Esophagus squamous epithelium (tissue), 5 donors: ENCODE measurements at places on chromosomes 6 and 20. TPM values are rescaled to one million over a fixed set of nuclear protein-coding genes. Genes with fewer than 3 reads are reported as not detected.

Gene CLDN20
- total RNA-seq: 0.19 TPM

Gene HRH3
- not detected for total RNA-seq

DNA sequence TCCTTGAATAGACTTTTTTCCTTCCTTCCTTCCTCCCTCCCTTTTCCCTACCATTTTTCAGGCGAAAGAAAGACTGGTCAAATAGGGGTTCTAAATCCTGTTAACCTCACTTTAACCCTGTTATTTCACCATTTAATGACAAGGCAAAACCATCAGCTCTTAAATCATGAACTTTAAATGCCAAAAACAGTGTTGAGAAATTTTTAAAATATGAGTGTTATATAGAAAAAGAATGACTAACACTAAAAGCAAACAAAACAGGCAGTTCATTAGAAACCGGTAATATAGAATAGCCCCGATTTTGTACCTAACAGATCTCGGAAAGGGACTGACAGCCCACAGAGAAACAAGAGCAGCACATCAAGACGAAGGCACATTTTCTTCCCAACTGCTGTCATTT lies 57.4 kb upstream of the CEP85L start:
- H3K36me3 ChIP-seq: no peaks in the 10 kb centered on the region
- H3K4me3 ChIP-seq: peak overlapping the region; percentile 35
- peak overlapping the region; percentile 66 for H3K27ac ChIP-seq

Gene LY6G6D
- not detected for total RNA-seq

GRCh38 chr6:39254999-39255535 lies 25.8 kb upstream of the KCNK5 start:
- H3K27me3 ChIP-seq: no peaks in the 10 kb centered on the region
- no peak overlapping the region for H3K4me3 ChIP-seq
- no peaks in the 10 kb centered on the region for H3K36me3 ChIP-seq

- no peak overlapping the region for H3K27ac ChIP-seq
- DNase-seq: no peak
- H3K4me3 ChIP-seq: no peak overlapping the region
- no peaks in the 10 kb centered on the region for H3K4me1 ChIP-seq
Measured at GRCh38 chr6:43983632-43984031, 143.6 kb downstream of the MRPL14 start.

Gene ARID1B
- total RNA-seq: 103 TPM

DNA sequence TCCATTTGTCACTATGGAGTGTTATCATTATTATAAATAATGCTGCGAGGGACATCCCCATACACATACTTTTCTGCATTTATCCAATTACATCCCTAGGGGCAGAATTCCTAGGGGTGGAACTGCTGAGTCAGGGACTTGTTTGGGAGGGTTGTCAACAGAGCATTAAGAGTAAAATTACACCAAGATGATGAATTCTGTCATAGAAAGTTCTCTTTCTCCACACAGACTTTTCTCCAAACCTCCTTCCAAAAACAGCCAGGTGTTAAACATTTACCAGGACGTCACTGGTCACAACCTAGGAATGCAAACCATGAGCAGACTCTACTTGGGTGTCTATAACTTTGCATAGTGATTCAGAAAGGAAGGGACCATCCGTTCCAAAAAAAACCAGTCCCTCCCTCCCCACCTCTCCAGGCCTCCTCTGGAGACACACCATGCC lies 95.5 kb downstream of the PRND start:
- H3K27me3 ChIP-seq: no peaks in the 10 kb centered on the region
- H3K36me3 ChIP-seq: no peaks in the 10 kb centered on the region
- no peak overlapping the region for H3K4me3 ChIP-seq
- peaks cover 64% of the 10 kb centered on the region for H3K4me1 ChIP-seq
- DNase-seq: no peak

DNA sequence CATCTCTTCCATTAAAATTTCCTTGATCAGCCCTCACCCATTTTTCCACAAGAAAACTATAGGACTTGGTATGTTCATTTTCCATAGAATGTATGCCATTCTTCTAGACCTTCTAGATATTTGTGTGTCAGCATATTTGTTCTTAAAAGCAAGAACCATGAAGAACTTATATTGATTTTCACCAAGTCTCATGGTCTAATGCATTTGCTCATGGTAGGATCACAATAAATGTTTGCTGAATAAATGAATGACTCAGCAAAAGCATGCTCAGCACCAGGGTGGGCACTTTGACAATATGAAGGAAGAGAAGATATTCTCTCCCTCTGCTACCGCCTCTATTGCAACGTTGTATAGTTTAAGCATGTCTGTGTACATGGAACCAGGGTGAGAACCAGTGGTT lies 805.5 kb upstream of the SLC35B3 start:
- DNase-seq: no peak
- H3K27me3 ChIP-seq: no peaks in the 10 kb centered on the region
- no peaks in the 10 kb centered on the region for H3K4me1 ChIP-seq
- H3K36me3 ChIP-seq: no peaks in the 10 kb centered on the region
- H3K27ac ChIP-seq: no peak overlapping the region

DNA sequence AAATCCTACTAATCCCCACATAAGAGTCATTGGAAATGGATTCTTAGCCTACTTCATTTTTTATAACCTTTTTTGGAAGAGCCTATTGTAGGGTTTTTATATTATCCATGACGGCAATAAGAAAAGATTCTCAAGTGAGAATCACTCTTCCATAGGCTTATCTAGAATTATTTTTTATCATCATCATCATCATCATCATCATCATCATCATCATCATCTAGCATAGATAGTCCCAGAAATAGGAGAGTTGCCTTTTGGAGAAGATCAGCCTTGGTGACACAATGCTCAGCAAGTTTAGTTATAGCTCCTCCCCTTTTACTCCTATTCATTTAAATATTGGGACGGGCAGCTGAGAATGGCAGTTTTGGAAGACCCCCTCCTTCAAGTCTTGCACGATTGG lies 359.1 kb upstream of the SLC35B3 start:
- no peak overlapping the region for H3K27ac ChIP-seq
- H3K27me3 ChIP-seq: no peaks in the 10 kb centered on the region
- no peak overlapping the region for H3K4me3 ChIP-seq
- H3K4me1 ChIP-seq: no peaks in the 10 kb centered on the region

DNA sequence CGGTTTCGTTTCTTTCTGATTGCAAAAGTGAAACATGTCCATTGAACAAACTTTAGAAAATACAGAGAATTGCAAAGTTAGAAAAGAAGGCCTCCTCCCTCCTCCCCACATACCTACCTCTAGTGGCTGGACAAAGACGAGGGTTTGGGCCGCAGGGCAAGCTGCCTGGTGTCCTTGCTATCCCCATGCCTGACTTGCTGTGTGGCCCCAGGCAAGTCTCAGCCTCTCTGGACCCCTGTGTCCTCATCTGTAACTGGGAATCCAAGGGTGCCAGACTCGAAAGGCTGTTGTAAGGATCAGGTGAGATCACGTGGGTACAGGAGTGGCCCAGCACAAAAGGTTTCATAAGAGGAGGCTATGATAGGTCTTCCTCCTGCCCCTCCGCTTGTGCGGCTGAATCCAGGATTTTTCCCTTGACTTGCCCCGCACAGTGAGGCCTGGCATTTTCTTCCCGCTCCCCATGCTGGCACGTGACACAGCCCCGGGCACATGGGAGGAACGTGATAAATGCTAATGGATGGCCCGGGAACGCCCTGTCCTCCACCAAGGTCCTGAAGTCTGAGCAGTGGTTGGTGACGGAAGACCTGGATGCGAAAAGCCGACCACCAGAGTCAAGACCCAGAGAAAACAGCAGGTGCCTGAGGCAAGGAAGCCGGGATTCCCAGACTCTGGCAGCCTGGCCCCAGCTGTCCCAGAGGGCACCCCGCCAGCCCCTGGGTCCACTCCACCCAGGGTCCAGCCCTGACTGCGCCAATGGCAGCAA lies 55.8 kb downstream of the UBE2V1 start:
- no peak overlapping the region for H3K4me3 ChIP-seq
- H3K27ac ChIP-seq: no peak overlapping the region
- H3K36me3 ChIP-seq: no peaks in the 10 kb centered on the region
- no peaks in the 10 kb centered on the region for H3K27me3 ChIP-seq
- peaks cover 9% of the 10 kb centered on the region for H3K4me1 ChIP-seq

Gene RIMS4
- not detected for total RNA-seq

Gene REM1
- 1.3 TPM for total RNA-seq

GRCh38 chr20:52420805-52421204 lies 229.2 kb upstream of the ZFP64 start:
- H3K27ac ChIP-seq: no peak overlapping the region
- no peak for DNase-seq
- no peaks in the 10 kb centered on the region for H3K27me3 ChIP-seq
- H3K4me1 ChIP-seq: no peaks in the 10 kb centered on the region

Gene SOX18
- 3.8 TPM for total RNA-seq

Gene CST5
- total RNA-seq: not detected

DNA sequence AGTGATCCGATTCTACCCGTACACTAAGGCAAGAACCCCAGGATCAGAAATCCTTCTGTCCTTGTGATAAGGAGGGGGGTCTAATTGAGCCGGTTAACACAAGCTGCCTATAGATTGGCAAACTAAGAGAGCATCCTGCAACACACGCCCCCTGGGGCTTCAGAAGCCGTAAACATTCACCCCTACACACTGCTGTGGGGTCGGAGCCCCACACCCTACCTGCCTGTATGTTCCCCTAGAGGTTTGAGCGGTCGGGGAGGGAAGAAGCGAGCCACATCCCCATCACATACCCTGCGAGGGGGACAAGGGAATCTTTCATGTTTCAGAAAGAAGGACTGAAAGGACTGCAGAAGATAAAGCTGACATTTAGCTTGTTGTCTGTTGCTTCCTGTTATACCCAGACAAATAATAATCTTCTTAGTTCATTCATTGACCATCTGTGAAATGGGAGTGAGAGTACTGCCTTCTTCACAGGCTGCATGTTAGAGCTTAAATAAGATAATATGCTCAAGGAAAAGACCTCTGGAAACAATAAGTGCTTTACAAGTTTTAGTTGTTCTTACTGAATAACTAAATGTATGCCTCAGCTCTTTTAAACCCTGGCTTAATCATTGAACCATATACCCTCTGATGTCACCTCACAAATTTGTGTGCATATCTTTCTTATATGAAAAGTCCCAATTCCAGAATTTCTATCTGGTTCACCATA lies 74.2 kb upstream of the RNF217 start:
- no peak overlapping the region for H3K4me3 ChIP-seq
- H3K27ac ChIP-seq: no peak overlapping the region
- H3K4me1 ChIP-seq: no peaks in the 10 kb centered on the region
- DNase-seq: no peak
- no peaks in the 10 kb centered on the region for H3K36me3 ChIP-seq

Gene RSPO3
- total RNA-seq: 7.2 TPM

DNA sequence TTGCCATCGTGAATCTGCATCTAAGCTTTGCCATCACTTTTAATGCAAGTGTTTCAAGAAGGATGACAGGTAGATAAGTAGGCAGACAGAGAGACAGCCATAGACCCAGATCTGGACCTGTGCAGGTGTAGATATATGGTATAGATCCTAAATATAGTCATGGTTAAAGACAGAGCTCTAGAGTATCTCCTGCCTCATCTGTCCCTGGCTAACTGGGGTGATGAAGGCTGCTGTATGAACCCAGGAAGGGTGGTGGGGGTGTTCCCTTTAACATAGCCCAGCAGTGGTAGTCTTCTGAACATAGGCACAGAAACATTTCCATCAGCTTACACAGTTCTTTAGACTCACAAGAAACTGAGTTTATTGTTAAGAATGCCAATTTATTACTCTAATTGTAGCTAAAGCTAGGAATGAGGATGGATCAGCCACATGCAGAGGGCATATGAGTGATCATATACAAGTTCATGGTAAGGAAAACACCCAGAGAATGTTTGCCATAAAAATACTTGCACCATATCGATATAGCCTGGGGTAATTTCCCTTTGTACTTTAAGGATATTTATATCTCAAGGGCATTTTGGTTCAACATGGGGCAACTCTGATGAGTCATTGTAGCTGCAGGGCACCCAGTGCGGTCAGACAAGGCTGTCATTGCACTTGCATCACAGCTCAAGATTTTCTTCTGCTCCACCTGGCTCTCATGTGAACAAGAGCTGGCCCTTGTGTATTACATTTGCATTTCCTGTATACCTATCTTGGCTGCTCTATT lies 587.2 kb downstream of the EPM2A start:
- no peaks in the 10 kb centered on the region for H3K4me1 ChIP-seq
- H3K27ac ChIP-seq: no peak overlapping the region
- H3K27me3 ChIP-seq: no peaks in the 10 kb centered on the region
- no peaks in the 10 kb centered on the region for H3K36me3 ChIP-seq
- no peak for DNase-seq

- no peaks in the 10 kb centered on the region for H3K27me3 ChIP-seq
- H3K4me1 ChIP-seq: peaks cover 7% of the 10 kb centered on the region
- H3K36me3 ChIP-seq: no peaks in the 10 kb centered on the region
- no peak overlapping the region for H3K4me3 ChIP-seq
- no peak for DNase-seq
Measured at GRCh38 chr20:63819224-63819921, 11.7 kb downstream of the ZBTB46 start.

DNA sequence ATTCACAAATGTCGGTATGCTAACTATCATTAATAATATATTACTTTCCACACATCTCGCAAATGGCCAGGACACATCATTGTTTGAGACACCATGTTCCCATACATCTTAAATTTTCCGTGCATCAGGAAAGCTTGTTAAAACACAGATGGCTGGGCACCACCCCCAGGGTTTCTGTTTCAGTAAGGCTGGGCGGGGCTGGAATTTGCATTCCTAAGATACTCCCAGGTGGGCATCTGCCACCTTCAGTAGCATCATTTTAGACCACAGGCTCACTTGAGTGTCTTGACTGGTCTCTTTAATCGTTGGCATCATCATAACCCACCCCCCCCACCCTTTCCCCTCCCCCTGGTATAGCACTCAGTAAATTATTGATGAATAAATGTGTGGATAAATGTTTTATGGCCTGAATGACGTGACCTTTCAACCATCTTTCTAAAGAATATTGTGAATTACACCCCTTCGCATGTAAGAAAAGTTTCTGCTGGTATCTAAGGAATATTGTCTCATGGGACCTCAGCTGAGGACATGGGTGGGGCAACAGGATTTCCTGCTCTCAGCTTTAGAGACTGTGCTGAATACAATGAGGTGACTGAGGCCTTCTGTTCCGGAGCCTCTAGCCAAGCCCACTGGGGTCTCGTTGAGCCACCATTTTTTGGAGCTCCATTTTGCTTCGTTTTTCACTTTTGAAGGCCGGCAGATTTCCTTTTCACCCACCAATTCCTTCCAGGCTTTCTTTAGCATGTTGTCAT lies 124.1 kb upstream of the NEDD9 start:
- H3K27ac ChIP-seq: peak overlapping the region; percentile 86
- H3K36me3 ChIP-seq: no peaks in the 10 kb centered on the region
- DNase-seq: no peak
- no peaks in the 10 kb centered on the region for H3K27me3 ChIP-seq
- H3K4me3 ChIP-seq: no peak overlapping the region

- no peaks in the 10 kb centered on the region for H3K4me1 ChIP-seq
- no peaks in the 10 kb centered on the region for H3K36me3 ChIP-seq
- H3K27ac ChIP-seq: no peak overlapping the region
- H3K4me3 ChIP-seq: no peak overlapping the region
Measured at GRCh38 chr6:150567380-150567779, 32.3 kb upstream of the PLEKHG1 start.

GRCh38 chr20:52083627-52084232 lies 107.8 kb downstream of the ZFP64 start:
- no peak overlapping the region for H3K4me3 ChIP-seq
- DNase-seq: no peak
- H3K27me3 ChIP-seq: no peaks in the 10 kb centered on the region
- no peak overlapping the region for H3K27ac ChIP-seq
- peaks cover 6% of the 10 kb centered on the region for H3K4me1 ChIP-seq
- H3K36me3 ChIP-seq: peaks cover 5% of the 10 kb centered on the region
